ENCODE measurements at places on chromosomes 1 and 21. TPM values are rescaled to one million over a fixed set of nuclear protein-coding genes. Genes with fewer than 3 reads are reported as not detected.

DNA sequence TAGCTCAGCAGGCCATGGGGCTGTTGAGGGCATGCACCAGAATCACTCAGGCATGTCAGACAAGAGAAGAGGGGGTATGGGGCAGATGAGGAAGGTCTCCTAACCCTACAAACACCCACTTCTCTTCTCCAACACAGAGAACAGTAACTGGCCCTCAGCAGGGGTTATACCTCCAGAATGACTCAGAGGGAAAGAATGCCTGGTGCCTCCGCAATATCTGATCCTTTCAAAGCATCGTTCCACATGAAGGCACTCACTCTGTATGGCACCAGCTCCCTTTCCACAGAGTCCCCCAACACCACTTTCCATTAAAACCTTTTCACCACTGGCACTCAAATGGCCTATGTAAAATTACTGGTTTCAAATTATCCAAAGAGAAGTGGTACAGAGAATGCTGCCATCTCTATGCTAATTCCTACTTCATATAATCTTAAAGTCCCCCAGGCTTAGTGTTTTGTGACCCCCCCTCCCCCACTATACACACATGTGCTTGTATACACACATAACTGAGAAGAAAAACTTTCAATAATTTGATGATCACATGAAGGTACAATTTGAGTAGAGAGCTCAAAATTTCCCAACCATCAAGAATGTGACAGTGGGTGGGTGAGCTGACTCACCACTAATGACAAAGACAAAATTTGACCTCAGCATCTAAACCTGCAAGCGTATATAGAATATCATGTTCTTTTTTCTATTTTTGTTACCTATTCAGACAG is 91.5 kb downstream of the SIPA1L2 start:
- peak overlapping the region; percentile 4 for H3K4me3 ChIP-seq
- H3K27me3 ChIP-seq = no peaks in the 10 kb centered on the region
- DNase-seq = no peak

Gene TMOD4
- 1.9 TPM for total RNA-seq

DNA sequence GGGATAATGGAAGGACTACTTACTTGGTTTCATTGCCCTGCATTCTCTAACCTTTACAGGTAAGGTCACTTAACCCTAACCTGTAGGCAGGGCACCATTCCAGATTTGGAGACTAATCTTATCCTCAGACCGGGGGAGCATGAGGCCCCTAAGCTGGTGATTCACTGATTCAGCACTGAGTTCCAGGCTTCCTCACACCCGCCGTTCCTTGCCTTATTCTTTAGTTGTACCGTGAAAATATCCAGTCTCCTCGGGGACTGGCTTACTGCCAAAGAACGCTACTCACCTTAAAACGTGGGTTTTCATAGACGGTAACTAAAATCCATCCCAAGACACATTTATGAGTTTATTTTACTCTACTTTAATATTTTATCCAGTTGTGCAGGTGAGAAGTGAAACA is 44.3 kb upstream of the COL24A1 start:
- H3K36me3 ChIP-seq = no peaks in the 10 kb centered on the region
- DNase-seq = no peak
- H3K4me3 ChIP-seq = no peak overlapping the region
- no peak overlapping the region for H3K27ac ChIP-seq

Gene LY9
- total RNA-seq = not detected

DNA sequence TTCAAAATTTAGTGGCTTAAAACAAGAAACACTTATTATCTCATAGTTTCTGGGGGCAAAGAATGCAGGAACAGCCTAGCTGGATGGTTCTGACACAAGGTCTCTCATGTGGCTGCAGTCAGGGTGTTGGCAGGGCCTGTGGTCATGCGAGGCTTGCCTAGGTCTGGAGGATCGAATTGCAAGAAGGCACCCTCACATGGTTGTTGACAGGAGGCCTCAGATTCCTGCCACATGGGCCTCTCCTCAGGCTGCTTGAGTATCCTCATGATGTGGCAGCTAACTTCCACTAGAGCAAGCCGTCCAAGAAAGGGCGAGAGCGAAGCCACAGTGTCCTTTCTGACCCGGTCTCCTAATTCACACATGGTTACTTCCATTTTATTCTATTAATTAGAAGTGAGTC is 6.2 kb upstream of the NRIP1 start:
- no peak overlapping the region for H3K4me3 ChIP-seq
- no peaks in the 10 kb centered on the region for H3K36me3 ChIP-seq
- H3K4me1 ChIP-seq = peaks cover 10% of the 10 kb centered on the region

Gene LRRC53
- total RNA-seq = not detected

DNA sequence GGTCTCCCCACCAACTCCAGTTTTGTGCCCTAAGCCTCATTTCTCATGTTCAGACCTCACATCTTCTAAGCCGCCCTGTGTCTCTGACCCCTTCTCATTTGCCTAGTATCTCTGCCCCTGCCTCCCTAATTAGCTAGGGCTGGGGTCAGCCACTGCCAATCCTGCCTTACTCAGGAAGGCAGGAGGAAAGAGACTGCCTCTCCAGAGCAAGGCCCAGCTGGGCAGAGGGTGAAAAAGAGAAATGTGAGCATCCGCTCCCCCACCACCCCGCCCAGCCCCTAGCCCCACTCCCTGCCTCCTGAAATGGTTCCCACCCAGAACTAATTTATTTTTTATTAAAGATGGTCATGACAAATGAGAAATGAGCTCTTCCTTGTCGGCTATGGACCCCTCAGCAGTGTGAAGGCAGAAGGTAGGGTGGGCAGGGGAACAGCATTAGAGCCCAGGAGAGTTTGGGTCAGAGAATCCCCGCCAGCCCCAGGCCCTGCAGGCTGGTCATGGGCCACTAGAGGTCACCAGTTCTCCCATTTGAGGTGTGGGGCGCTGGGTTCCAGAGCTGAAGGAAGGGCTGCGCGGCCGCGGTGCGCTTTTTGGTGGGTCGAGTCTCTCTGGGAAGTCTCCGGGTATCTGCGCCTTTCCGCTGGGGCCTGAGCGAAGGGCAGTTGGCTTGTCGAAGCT is 11.5 kb downstream of the ADAMTSL4 start:
- peak overlapping the region; percentile 96 for H3K4me3 ChIP-seq
- H3K4me1 ChIP-seq = peaks cover 38% of the 10 kb centered on the region
- peak overlapping the region; percentile 100 for H3K27ac ChIP-seq
- H3K27me3 ChIP-seq = no peaks in the 10 kb centered on the region
- peak; percentile 93 for DNase-seq

DNA sequence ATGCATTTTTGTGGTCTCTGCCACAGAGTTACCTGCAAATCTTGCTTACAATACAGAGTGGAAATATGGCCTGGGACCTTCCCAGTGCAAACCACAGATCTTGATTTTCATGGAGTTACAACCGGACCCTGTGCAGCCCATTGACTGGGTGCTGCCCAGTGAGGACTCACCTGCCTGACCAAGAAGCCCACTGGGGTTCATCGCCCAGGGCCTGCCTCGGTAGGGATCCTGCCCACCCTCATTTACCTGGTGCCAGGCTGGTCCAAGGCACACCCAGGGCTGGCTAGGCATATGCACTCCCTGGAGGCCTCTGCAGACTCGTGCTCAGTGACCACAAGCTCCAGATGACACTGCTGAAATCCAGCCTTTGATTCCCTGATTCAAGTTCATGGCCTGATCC is 572.7 kb downstream of the NPHP4 start:
- H3K36me3 ChIP-seq = no peaks in the 10 kb centered on the region
- H3K27ac ChIP-seq = no peak overlapping the region
- H3K4me1 ChIP-seq = peaks cover 19% of the 10 kb centered on the region
- H3K4me3 ChIP-seq = no peak overlapping the region
- DNase-seq = no peak
- peaks cover 26% of the 10 kb centered on the region for H3K27me3 ChIP-seq

DNA sequence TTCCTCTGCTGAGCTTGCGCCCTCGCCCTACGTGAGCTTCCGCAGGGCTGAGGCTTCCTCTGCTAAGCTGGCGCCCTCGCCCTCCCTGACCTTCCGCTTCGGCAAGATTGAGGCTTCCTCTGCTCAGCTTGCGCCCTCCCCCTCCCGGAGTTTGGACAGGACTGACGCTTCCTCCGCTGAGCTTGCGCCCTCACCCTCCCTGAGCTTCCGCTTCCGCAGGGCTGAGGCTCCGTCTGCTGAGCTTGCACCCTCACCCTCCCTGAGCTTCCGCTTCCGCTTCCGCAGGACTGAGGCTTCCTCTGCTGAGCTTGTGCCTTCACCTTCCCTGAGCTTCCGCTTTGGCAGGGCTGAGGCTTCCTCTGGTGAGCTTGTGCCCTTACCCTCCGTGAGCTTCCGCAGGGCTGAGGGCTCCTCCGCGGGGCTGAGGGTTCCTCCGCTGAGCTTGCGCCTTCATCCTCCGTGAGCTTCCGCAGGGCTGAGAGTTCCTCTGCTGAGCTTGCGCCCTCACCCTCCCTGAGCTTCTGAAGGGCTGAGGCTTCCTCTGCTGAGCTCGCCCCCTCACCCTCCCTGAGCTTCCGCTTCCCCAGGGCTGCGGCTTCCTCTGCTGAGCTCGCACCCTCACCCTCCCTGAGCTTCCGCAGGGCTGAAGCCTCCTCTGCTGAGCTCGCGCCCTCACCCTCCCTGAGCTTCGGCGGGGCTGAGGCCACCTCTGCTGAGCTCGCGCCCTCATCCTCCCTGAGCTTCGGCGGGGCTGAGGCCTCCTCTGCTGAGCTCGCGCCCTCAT is 753.6 kb upstream of the TPTE start:
- no peaks in the 10 kb centered on the region for H3K27me3 ChIP-seq
- no peaks in the 10 kb centered on the region for H3K4me1 ChIP-seq
- no peak for DNase-seq
- H3K27ac ChIP-seq = no peak overlapping the region
- H3K4me3 ChIP-seq = no peak overlapping the region

DNA sequence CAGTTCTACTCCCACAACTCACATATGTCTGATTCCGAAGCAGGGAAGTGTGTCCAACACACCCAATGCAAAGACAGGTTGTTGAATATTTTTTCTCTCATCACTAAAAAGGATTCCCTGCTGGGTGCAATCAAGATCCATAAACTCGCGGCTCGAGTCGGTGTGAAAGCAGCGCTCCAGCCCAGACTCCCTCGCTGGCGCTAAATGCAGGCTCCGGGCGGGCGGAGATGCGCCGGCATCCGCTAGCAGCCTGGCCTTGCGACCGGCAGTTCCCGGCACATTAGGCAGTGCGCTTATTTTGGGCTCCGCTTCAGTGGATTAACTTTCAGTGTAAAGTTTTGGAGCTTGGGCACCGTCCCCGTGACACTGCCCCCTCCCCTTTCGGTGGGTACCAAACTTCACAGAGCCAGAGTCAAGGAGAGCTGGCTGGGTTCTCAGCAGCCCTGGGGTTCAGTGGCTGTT is 87.7 kb upstream of the POU3F1 start:
- no peak overlapping the region for H3K4me3 ChIP-seq
- H3K4me1 ChIP-seq = peaks cover 28% of the 10 kb centered on the region
- DNase-seq = no peak
- H3K36me3 ChIP-seq = no peaks in the 10 kb centered on the region
- H3K27me3 ChIP-seq = peaks cover 51% of the 10 kb centered on the region

GRCh38 chr1:241612533-241613477 is 27.4 kb downstream of the CHML start:
- no peak for DNase-seq
- H3K4me3 ChIP-seq = no peak overlapping the region
- peaks cover 3% of the 10 kb centered on the region for H3K36me3 ChIP-seq

Measured in type B pancreatic cell (in vitro differentiated cells).